ENCODE measurements at places on chromosomes 4 and X. TPM values are rescaled to one million over a fixed set of nuclear protein-coding genes. Genes with fewer than 3 reads are reported as not detected.

The RNF175 gene
- 11.3 TPM for total RNA-seq

GRCh38 chr4:15131551-15131950, 129.3 kb downstream of the CPEB2 start:
- H3K27me3 ChIP-seq = no peaks in the 10 kb centered on the region
- no peak overlapping the region for H3K4me3 ChIP-seq
- no peak for DNase-seq
- peaks cover 15% of the 10 kb centered on the region for H3K4me1 ChIP-seq
- peaks cover 4% of the 10 kb centered on the region for H3K36me3 ChIP-seq

The USP27X gene
- total RNA-seq = 7.8 TPM

The RAB28 gene
- total RNA-seq = 20.8 TPM

- no peaks in the 10 kb centered on the region for H3K27me3 ChIP-seq
- H3K27ac ChIP-seq = no peak overlapping the region
- no peak overlapping the region for H3K4me3 ChIP-seq
- H3K36me3 ChIP-seq = peaks cover 8% of the 10 kb centered on the region
- DNase-seq = no peak
Measured at GRCh38 chr4:2166253-2166652, 75.7 kb downstream of the HAUS3 start.

DNA sequence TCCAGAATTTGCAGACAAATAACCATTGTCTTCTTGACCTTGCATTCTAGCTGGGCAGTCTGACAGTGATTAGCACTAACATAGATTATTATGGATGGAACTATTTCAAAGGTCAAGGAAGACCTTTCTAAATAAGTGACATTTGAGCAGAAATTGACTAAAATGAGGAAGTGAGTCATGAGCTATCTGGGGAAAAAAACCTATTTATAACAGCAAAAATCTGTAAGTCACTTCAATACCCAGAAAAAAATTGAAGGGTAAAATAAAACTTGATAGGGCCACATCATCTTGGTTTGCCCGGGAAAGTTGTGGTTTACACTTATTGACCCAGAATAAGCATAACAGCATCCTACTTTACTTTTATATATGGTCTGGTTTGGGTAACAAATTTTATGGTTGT, 414.6 kb upstream of the HS3ST1 start:
- H3K27me3 ChIP-seq = no peaks in the 10 kb centered on the region
- DNase-seq = no peak
- no peaks in the 10 kb centered on the region for H3K36me3 ChIP-seq
- no peak overlapping the region for H3K27ac ChIP-seq

Measured in type B pancreatic cell (in vitro differentiated cells).